ENCODE measurements at places on chromosomes 5 and 9.

DNA sequence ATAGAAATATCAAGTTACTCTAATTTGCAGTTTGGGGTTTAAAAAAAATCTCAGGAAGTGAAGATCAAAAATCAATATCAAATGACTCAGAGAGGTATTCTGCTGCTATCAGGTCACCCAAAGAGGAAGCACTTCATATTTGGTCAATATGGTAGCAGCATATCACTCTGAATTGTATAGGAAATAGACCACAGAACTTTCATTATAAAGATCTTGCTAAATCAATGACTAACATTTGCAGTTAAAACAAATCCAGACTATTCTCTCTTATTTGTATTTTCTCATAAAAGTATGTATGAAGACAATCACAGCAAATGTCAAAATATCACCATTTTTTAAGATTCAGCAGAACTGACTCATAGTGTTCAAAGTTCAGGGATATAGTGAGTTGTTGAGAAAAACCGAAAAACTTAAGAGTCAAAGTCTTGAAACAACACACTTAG is 105.8 kb upstream of the PCSK1 start:
- DNase-seq = no peak

DNA sequence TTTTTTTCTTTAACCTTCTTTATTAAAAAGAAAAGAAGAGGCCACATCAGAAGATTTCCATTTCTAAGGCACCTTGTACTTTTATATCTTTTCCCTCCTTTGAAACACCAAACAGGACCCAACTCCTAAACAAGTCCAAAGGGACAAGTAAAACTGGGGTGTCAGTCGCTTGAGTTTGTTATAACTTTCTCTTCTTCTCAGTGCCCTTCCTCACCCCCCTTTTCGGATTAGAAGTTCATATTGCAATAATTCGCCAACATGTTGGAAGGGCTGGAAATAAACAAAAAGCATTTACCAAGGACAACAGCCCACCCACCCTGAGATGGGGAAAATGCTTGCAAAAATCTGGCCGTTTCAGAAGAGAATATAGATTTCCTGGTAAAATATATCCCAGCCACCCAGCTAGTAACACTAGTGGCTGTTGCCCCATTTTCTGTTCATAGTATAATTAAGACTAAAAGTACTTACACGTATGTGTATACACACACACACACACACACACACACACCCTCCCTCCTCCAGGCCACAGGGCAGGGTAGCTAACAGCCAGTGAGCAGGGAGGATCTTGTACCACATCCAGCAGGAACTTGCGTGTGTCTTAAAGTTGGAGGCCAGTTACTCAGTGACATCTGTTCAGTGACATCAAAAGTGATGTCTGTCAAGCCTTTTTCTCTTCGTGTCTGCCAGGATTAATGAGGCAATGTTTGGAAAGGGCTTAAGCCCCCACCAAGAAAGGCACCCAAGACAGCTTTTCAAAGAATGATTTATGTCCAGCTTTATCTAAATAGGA is 149.1 kb upstream of the KLF4 start:
- DNase-seq = no peak

DNA sequence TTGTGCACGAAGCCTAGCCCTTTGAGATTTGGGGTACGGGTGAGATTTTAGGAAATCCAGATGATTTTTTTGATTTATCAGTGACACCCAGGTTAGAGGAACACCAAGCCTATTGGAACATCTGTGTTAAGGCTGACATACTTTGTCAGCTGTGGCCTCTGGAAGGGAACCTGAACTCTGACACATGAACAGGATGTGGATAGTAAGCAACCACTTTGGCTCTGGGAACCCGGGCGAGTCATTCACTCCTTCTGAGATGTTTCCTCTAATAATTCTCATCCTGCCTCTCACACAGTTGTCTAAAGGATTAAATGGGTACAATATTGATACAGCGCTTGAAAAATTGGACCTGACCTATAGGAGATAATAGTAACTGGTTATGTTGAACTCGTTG is 67.8 kb downstream of the FGF1 start:
- DNase-seq = no peak

GRCh38 chr5:147673791-147674190 is 108.7 kb downstream of the JAKMIP2 start:
- no peak for DNase-seq

DNA sequence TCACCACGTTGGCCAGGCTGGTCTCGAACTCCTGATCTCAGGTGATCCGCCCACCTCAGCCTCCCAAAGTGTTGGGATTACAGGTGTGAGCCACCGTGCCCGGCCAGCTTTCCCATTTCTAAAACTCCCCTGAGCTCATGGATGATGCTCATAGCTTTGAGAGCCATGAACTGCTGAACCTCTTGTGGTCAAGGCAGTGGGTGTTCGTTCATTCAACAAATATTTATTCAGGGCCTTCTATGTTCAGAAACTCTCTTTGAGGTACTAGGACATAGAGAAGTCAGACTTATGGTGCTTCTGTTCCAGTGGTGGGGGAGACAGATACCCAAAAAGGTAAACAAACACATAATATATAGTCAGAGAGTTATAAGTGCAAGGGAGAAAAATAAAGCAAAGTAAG is 2.7 kb downstream of the BSPRY start:
- DNase-seq = no peak

GRCh38 chr5:84239494-84239893 is 145.2 kb downstream of the EDIL3 start:
- DNase-seq = no peak

GRCh38 chr9:89410022-89410421 is 87.9 kb downstream of the SEMA4D start:
- DNase-seq = no peak

- peak; percentile 15 for DNase-seq
Observed at GRCh38 chr5:135944967-135945560, 9.7 kb downstream of the LECT2 start.

DNA sequence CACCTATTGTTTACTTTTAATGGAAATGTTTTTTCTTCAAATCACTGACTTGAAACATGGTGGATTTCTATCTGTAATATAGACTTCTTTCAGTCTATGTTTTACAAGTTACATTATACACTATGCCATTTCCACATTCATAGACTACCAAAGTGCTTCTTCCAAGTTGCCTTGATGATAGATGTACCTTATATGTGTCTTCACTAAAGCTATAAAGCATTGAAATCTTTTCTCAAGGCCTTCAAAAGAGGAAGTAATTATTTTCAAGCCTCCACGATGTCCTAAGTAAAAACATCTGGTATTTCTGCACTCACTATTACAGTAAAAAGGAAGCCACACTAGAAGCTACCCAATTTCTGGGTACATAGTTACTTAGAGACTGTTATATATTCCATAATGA is 113.3 kb downstream of the FGF10 start:
- no peak for DNase-seq

DNA sequence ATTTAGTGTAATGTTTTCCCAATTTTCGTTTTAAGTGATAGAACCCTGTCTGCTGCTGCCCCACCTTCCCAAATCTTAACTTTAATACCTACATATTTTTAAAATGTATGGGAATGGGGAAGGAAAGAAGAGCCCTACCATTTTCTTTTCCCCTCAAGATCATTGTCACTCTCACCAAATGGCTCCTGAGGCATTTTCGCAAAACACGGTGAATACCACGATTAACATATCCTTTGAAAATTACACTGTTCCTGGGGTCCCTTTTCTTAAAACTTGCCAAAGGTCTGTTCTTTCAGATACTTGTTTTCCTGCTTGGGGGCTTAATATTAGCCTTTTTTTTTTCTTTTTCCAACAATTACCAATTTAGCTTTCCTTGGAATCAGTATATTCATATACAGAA is 36.1 kb downstream of the CERT1 start:
- no peak for DNase-seq

DNA sequence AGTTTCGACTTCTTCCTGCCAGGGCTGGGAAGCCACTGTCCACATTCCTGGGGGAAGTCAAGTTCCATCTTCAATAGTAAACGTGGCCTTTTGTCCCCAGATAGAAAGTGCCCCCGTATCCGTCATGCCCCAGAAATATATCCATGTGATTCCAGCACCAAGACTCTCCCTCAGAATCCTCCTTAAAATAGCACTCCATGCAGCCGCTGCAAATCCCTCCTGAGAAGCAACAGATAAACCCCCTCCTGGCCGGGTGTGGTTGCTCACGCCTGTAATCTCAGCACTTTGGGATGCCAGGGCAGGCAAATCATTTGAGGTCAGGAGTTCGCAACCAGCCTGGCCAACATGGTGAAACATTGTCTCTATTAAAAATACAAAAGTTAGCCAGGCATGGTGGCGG is 126.1 kb downstream of the OLFM1 start:
- no peak for DNase-seq

DNA sequence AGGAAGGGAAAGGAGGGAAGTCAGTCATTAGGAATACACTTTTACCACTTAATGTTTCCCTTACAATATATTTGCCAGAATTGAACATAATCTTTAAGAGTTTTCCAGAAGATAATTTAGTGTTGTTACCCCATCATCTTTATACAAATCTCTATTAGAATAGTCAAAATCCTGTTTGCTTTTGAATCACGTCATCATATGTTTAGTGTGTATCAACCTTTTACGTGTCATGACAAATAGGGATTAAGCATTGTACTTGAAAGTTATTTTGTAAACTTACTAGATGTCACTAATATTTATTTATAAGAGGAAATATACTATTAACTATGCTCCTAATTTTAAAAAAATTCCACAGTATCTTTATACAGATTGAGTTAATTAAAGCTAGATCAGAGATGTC is 1899.5 kb downstream of the MAT2B start:
- no peak for DNase-seq

GRCh38 chr9:122393284-122393983 is 22.6 kb downstream of the PTGS1 start:
- no peak for DNase-seq

DNA sequence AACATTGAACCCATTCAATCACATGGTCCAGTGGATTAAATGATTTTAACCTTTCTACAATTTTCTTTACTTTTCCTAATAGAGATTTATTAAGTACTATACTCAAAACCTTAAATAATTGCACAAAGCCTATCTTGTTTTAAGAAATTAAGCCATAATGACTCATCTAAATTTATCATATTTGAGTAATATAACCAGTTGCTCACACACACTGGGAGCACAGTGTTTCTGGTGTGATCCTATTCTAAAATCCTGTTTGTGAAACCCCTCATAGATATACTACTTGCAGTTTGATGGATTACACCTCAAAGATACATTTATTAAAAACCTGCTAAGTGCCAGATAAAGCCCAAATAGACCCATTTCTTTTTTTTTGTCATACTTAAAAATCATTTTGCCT is 668.3 kb upstream of the CDH18 start:
- no peak for DNase-seq

GRCh38 chr9:98971168-98971914 is 27.6 kb downstream of the COL15A1 start:
- DNase-seq = no peak

- no peak for DNase-seq
Observed at GRCh38 chr5:138051441-138052296, 18.8 kb upstream of the FAM13B start.

DNA sequence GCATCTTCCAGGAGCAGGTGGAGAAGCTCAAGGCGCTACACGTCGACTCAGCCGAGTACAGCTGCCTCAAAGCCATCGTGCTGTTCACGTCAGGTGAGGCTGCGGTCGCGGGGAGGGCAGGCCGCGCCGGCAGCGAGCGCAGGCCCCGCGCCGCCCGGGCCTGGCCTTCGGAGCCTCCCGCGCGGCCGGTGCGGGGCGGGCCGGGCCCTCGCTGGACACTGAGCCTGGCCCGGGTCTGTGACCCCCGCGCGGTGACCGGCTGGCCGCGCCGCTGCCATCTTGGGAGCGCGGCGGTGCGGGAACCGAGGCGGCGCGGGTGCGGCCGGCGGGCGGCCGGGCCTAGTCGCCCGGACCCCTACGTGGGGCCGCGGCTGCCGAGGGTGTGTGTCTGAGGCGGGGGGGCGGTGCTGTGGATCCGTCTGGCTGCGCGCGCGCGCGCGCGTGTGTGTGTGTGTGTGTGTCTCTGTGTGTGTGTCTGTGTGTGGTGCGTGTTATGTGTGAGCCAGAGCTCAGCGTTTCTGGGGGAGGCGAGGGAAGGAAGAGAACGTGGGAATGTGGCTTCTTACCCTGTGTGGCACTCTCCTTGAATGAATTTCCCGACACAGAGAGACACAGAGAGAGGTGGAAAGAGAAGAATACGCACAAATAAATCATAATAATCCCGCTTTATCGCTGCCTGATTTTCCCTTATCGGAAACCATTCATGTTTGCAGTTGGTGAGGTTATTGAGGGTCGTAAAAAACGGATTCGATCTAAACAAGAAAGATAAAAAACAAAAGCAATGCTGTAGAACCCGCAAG is 5.5 kb downstream of the NR2F1 start:
- no peak for DNase-seq

DNA sequence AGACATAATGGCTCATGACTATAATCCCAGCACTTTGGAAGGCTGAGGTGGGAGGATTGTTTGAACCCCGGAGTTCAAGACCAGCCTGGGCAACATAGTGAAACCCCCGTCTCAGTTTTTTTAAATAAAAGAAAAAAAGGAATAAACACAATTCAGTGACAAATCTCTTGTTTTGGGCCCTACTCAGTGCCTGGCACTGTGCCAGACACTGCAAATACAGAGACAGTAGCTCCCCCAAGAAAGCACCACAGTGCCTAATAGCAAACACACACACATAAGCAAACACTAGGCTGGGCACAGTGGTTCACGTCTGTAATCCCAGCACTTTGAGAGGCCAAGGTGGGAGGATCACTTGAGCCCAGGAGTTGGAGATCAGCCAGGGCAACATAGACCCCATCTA is 49.7 kb upstream of the GRHPR start:
- DNase-seq = no peak

GRCh38 chr5:19241690-19242089 is 746.3 kb downstream of the CDH18 start:
- no peak for DNase-seq

- DNase-seq = no peak
Observed at GRCh38 chr5:122492675-122493074, 180.6 kb downstream of the SNCAIP start.

- no peak for DNase-seq
Observed at GRCh38 chr9:22529426-22530199, 83.0 kb downstream of the DMRTA1 start.

GRCh38 chr9:130934702-130935647 is 4.1 kb downstream of the FIBCD1 start:
- DNase-seq = no peak

DNA sequence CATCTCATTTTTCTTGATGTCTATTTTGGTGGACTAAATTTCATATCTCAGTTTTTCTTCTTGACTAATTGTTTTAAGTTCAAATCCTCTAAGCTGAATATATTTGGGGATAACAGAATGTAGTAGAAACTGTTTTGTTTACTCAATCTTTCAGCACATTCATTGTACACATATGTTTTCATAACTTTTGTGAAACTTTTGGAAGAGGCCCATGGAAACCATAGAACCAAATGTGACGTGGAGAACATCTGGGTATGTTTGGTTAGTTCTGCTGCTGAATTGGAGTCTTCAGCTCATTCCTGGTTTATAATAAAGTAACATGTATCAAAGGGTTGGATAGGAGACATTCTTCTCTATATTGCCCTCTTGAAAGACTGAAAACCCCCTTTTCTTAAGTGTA is 88.4 kb downstream of the CCDC171 start:
- DNase-seq = no peak

DNA sequence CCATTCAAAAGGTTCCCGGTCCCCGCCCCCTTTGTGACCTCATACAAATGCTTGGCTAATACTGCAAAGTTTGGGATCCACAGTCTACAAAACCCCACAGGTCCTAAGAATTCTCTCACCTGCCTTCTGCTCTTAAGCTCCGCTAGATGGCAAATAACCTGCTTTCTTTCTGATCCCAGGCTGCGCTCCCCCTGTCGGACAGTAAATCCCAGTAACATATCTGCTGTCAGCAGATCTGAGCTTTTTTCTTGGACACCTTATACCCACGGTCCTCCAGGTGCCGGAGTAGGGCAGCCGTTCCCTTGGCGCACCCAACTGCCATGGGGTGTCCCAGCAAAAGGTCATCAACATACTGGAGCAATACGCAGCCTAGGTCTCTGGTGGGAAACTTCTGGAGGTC is 39.0 kb upstream of the PPP1R26 start:
- DNase-seq = peak; percentile 39
